ENCODE measurements at places on chromosomes 12 and 14.

- DNase-seq: peak; percentile 19
These were observed 25.0 kb downstream of the YAF2 start for GRCh38 chr12:42213023-42213422.

DNA sequence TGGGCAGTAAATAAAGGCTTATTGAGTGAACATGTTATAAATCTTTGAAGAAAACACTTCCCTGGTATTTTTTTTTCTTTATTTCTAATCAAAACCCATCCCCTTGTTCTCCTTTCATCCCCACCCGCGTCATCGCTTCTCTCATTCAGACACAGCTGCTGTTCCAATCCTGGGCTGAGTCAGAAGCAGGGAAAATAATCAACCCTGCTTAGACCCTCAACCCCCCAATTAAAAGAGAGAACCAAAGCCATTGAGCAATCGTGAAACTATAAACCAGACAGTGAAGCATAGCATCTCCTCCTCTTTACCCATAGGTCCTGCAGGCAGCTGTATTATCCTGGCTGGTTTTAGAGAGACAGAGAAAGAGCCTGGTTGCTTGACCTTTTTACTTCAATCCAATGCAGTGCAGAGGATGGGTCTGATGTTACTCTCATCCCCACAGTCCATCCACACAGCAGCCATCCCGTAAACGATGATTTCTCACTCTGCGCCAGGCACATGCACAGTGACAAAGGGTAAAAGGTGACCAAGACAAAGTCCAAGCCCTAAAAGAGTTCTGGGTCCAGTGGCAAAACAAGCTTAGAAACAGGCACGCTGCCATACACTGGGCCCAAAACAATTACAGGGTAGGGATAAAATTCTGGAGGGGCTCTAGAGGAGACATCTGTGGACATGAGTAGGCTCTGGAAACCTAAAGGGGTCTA lies 238.3 kb downstream of the GALC start:
- DNase-seq: no peak

- DNase-seq: peak; percentile 7
These were observed 49.1 kb upstream of the CAND1 start for GRCh38 chr12:67220065-67220464.

GRCh38 chr12:39763071-39763889 lies 143.7 kb upstream of the ABCD2 start:
- no peak for DNase-seq

- DNase-seq: peak; percentile 74
These were observed 831 bp upstream of the NKX2-1 start for GRCh38 chr14:36520601-36521525.

GRCh38 chr14:72651714-72652113 lies 242.2 kb downstream of the DPF3 start:
- DNase-seq: peak; percentile 59

DNA sequence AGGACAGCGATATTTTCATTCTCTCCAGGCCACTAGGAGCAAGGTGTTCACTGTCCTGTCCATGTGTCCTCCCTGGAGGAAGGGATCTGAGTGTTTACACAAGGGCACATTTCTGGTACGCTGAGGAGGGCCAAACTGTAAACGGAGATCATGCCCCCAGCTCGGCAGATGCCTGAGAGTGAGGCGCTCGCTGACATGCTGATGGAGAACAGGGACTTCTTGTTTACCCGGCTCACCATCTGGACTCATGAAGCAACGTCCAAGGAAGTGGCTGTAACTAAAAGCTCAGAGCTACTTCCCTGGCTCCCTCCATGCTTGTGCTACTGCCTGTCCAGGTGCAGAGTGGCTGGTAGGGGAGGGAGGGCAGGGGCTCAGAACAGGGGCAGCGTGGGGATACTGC lies 43.4 kb upstream of the KCNA1 start:
- no peak for DNase-seq

GRCh38 chr14:34336501-34336900 lies 125.5 kb downstream of the SPTSSA start:
- DNase-seq: no peak

GRCh38 chr12:29245246-29245645 lies 96.2 kb downstream of the FAR2 start:
- no peak for DNase-seq

DNA sequence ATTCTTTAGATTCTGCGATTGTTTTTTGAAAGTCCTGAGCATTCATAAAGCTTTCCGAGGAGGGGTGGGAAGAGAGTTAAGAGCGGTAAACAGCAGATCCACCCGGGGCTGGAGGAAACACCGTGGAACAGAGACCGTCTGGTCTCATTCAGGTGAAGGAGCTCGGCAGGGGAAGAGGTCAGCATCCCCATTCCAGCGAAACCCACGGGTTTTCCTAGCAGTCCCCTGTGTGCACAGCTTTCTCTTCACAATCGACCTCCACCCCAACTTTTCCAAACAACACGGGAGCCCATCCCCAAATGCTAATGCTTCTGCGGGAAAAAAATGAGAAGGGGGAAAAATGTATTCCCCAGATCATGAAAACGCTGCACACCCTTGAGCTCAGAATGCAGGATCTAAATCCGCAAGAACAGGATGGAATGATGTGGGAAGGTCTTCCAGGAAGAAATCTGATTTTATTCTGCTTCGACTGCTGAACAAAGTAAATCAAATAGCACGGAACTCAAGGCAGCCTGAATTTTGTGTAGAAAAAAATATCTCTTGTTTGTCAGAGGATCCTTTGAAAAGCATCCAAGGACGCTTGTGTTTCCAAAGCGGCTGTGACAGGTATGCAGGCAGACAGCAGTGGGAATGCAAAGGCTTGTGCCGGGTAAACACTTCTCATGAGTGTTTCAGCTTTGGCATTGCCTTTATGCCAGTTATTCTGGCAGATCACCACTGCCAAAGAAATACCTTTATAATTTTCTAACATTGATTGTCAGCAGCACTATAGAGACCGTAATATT lies 128.8 kb downstream of the NDUFA12 start:
- DNase-seq: peak; percentile 16

DNA sequence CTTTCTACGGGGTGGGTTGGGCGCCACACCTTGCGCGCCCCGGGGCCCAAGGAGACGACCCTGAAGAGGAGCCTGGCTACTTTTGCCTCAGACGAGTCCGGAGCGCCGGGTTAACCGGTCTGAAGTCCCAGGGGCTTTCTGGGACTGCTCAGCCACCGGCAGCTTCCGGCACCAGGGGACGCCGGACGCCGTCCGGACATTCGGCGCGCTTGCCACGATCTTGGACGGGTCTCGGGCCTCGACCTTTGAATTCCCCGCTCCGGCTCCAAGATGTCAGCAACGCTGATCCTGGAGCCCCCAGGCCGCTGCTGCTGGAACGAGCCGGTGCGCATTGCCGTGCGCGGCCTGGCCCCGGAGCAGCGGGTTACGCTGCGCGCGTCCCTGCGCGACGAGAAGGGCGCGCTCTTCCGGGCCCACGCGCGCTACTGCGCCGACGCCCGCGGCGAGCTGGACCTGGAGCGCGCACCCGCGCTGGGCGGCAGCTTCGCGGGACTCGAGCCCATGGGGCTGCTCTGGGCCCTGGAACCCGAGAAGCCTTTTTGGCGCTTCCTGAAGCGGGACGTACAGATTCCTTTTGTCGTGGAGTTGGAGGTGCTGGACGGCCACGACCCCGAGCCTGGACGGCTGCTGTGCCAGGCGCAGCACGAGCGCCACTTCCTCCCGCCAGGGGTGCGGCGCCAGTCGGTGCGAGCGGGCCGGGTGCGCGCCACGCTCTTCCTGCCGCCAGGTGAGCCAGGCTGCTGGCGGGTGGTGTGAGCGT lies at the start of gene ACOT4:
Gene ACOT4, plus strand, starts transcription at position 184 of the 760 bp plus-strand sequence. Its CDS starts 87 bp downstream, at position 271.
- peak; percentile 63 for DNase-seq

DNA sequence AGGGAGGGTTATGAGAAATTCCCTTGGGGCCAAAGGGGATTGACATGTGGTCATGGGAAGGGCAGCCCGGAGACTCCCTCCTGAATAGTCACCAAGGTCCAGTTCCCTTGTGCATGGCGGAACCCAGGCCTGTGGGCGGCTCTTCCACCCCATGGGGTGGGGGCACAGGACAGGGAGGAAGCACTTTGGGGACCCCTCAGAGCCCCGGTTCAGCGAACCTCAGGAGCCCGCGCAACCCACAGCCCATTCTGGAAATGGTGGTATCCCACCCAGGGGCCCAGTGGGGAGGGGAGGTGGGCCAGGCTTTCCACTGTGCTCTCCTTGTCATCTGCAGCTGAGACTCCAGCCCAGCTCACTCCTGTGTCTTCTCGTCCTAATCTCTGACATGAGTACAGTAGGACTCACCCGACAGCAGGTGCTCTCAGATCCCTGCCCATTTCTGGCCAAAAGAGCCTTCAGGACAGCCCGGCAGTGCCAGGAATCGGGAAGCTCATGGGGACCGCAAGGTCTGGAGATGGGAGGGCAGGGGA lies 255.2 kb upstream of the SFSWAP start:
- no peak for DNase-seq

- DNase-seq: no peak
These were observed 5.1 kb upstream of the ACOT6 start for GRCh38 chr14:73607241-73607640.

DNA sequence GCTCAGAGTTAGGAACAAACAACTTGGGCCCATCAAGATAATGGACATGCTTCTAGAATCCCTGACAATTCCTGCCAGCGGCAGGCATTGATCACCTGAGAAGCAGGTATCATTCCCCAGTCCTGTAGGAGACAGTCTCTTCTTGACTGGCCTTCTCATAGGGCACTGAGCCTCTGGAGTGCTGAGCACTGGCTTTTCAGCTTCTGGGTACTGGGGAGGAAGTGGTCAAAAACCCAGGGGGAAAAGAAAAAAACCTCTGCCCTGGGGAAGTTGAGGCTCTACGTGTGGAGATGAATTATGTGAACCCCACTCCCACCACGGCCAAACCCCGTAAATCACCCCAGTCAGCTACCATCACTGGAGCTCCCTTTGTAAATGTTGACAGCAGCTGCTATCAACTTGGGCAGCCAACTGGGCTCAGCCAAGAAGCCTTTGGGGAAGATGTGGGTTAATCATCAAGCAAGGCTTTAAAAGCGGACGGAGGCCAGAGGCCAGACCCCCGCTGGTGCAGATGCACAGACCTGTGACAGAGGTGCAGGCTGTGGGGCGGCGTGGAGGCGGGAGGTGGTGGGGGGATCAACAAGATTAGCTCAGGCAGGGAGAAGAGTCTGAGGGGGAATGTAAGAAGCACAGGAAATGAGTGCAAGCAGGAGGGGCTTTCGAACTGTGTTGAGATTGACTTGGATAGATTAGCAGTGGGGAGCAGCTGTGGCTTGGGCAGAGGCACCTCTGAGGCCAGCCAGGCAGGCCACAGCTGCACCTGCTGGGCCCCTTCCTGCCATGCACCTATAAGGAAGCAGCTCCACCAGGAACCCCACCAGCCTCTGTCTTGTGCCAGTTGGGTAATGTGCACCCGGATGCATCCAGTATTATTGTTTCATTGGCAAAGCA lies 105.4 kb upstream of the HIF1A start:
- no peak for DNase-seq

DNA sequence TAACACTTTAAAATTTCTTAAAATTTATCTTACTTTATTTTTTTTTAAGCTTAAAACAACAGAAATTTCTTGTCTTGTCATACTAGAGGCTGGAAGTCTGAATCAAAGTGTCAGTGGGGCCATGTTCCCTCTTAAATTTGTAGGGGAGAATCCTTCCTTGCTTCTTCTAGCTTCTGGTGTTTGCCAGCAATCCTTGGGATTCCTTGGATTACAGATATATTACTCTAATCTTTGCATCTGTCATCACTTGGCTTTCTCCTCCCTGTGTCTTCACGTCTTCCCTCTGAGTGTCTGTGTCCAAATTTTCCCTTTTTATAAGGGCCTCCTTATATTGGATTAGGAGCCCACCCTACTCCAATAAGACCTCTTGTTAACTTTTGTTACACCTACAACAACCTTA lies 135.6 kb upstream of the PTPRB start:
- no peak for DNase-seq

- DNase-seq: no peak
These were observed 9.2 kb upstream of the LYZ start for GRCh38 chr12:69338936-69339335.

DNA sequence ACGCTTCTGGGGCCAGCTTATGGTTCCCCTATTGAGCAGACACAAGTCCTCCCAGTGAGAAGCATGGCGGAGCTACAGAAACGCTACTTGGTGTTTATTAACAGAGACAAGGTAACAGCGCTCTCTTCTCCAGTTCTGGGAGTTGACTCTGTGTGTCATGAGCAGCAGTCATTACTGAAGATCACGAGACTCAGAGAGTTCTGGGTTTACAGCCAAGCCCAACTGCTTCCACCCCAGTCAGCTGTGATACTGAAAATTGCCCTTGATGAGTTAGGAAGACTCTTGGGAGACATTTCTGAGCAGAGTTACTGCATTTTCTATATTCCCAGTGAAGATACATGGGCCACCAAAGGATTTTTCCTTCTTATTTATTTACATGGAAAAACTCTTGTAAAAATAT lies 48.6 kb downstream of the CFAP251 start:
- DNase-seq: no peak

GRCh38 chr14:75781096-75781495 lies 120.0 kb downstream of the TTLL5 start:
- DNase-seq: no peak

GRCh38 chr12:9606736-9607372 lies 862 bp downstream of the KLRB1 start:
- no peak for DNase-seq

DNA sequence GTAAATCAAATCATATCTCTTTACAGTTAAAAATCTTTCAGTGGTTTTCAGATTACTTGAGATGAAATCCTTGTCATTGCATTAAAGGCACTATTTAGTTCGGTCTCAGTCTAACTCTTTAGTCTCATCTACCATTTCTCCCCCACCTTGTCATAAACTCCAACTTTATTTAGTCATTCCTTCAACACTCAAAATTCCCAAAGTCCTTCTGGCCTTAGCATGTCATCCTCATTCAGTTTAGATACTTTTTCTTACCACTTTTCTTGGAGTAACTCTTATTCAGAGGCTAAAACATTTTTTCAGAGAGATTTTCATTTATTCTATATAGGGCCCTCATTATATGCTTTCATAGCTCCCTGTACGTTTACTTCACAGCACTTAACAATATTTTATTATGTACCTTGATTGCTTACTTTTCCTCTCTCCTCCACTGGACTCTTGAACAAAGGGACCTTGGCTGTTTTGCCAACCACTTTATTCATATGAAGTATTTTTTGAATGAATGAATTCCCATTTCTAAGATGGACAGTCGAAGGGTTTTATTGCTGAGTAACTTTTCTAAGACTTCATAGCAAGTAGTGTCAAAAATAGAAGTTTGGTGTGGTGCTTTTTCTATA lies 12.8 kb downstream of the USP15 start:
- no peak for DNase-seq

GRCh38 chr12:23060161-23060560 lies 435.2 kb downstream of the ETNK1 start:
- DNase-seq: no peak

DNA sequence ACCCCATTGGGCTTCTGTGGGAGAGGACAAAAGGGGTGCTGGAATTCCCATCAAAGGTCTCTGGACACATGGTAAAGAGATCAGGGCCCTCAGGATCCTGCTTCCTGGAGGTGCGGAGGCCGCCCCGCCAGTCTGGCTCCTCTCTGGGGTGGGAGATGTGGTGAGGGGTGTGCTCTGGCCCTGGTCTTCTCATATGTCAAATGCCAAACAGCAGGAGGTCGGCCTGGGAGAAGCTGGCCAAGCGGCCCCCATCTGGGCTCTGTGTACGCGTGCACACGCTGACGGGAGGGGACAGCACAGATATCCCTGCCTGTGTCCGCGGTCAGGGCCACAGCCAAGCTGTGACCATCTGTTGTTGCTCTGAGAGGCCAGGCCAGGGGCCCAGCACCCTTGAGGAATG lies 14.1 kb downstream of the FIGNL2 start:
- no peak for DNase-seq

- DNase-seq: peak; percentile 16
These were observed 24.1 kb downstream of the PRIMA1 start for GRCh38 chr14:93764211-93764659.

Measured in astrocyte of the hippocampus (primary cell).